Esophagus squamous epithelium (tissue), 5 donors: ENCODE measurements at places on chromosomes 2 and 18. TPM values are rescaled to one million over a fixed set of nuclear protein-coding genes. Genes with fewer than 3 reads are reported as not detected.

- no peak for DNase-seq
These were observed 153.8 kb downstream of the AFF3 start for GRCh38 chr2:99988599-99988998.

DNA sequence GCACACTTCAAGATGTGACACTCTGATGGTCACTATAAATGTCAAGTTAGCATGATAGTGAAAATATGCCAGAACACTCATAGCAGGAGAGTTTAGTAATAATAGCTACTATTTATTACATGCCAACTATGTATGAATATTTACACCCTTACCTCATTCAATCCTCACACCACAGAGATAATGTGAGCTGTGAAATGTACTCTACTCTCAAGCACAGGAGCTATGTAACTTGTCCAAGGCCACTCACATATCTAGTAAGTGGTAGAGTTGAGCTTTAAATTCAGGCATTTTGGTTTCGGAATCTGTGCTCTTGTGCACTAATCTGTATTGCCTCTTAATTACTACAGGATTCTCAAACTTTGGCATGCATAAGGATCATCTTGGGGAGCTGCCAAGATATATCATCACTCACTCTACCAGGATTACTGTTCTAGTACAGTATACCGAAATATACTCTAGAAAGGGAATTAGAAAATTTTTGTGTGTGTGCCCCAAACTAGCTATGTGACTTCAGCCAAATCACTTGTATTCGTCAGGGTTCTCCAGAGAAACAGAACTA lies 154.3 kb downstream of the PLCL1 start:
- DNase-seq: no peak

DNA sequence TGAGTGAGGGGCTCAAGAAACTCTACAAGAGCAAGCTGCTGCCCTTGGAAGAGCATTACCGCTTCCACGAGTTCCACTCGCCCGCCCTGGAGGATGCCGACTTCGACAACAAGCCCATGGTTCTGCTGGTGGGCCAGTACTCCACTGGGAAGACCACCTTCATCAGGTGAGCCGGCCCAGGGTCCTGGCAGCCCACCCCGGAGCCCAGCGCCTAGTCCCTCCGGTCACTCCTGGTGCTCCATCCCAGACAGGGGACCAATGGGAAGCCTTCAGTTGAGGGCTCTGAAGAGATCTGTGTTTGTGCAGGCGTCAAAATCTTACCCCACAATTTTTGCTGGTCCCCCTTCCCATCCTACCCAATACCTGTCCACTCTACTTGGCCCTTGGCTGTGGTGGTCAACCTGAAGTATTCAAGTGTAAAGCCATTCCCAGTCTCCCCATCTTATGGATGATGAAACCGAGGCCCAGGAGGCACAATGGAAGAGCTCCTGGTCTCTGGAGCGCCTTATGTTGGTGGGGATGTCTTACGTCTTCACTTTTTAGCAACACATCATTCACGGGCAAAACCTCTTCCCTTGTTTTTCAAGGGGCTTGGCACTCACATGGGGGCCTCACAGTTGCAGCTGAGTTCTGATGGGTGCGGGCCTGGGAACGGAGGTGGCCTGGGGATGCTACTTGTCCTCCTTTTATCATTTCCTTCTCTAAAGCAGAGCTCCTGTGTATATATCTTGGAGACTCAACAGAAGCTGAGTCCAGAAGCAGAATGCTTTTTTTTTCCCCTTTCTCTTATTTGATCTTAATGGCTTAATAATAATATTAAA lies 941 bp downstream of the EHD3 start:
- DNase-seq: no peak

C2orf72 gene
- total RNA-seq: not detected
